Naive thymus-derived CD4-positive, alpha-beta T cell (primary cell): ENCODE measurements at places on chromosomes 12 and 14. TPM values are rescaled to one million over a fixed set of nuclear protein-coding genes. Genes with fewer than 3 reads are reported as not detected.

RBP5 gene
- 0.50 TPM for total RNA-seq

GZMB gene
- total RNA-seq = 692 and 715 TPM in 2 replicates

SAMD15 gene
- not detected for total RNA-seq

ANKRD13A gene
- 53.3 TPM for total RNA-seq

POTEG gene
- not detected for total RNA-seq

NANOG gene
- not detected in 2 replicates for total RNA-seq

CMA1 gene
- not detected in 2 replicates for total RNA-seq

KCNJ8 gene
- total RNA-seq = not detected

TESPA1 gene
- total RNA-seq = 120 TPM

TCL1B gene
- not detected for total RNA-seq

CCDC177 gene
- total RNA-seq = not detected in 2 replicates

GARIN6 gene
- not detected for total RNA-seq

SERPINA5 gene
- total RNA-seq = not detected

KRT73 gene
- 65.6 TPM for total RNA-seq

CRACR2A gene
- 39.5 TPM for total RNA-seq

MYH6 gene
- total RNA-seq = 0.27 and 0.46 TPM in 2 replicates

ACVRL1 gene
- not detected for total RNA-seq

CPM gene
- total RNA-seq = 5.7 and 5.9 TPM in 2 replicates

ZNF641 gene
- total RNA-seq = 26.9 TPM

CACNB3 gene
- total RNA-seq = 2.2 TPM

FSCB gene
- not detected for total RNA-seq
